ENCODE measurements at places on chromosomes 12 and 14. TPM values are rescaled to one million over a fixed set of nuclear protein-coding genes. Genes with fewer than 3 reads are reported as not detected.

Gene PLXNC1
- 0.06 TPM for total RNA-seq

Gene INSM2
- not detected for total RNA-seq

Gene DIO3
- 0.03 TPM for total RNA-seq

Gene SIX4
- 2.7 TPM for total RNA-seq

Gene RAB15
- total RNA-seq, result 18.2 TPM

Gene VDR
- 2.6 TPM for total RNA-seq

Gene IGF1
- total RNA-seq, result not detected

Gene RDH11
- total RNA-seq, result 60.2 TPM

Gene AGAP2
- total RNA-seq, result 0.12 TPM

Gene PRPH
- total RNA-seq, result 1.6 TPM
